ENCODE measurements at places on chromosomes 6 and 20.

DNA sequence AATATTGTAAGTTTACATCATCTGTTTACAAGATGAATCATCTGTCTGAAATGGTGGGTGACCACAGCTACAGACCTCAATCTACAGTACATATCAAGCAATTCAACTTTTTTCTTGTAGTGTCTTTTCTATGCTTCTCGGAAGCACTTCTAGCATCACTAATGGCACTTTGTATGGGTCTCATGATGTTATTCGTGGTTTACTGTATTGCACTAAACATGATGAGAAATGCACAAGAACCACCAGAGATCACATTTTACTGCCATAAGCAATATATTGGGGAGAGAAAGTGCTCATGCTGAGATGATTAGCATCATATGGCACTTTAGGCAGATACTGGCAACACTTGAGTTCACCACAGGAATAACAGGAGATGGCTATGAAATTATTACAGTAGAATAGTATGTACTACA lies 15.4 kb upstream of the BTBD3 start:
- peak; percentile 84 for DNase-seq

DNA sequence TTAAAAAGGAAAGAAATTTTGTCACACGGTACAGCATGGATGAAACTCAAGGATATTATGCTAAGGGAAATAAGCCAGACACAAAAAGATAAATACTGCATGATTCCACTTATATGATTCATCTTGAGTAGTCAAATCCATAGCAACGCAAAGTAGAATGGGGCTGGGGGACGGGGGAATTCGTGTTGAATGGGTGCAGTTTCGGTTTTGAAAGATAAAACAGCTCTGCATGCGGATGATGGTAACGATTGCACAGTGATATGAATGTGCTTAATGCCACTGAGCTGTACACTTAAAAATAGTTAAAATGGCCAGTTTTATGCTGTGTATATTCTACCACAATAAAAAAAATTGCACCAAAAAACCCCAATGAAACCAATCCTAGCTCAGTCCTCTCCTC lies 52.9 kb upstream of the SIRPA start:
- DNase-seq = no peak

DNA sequence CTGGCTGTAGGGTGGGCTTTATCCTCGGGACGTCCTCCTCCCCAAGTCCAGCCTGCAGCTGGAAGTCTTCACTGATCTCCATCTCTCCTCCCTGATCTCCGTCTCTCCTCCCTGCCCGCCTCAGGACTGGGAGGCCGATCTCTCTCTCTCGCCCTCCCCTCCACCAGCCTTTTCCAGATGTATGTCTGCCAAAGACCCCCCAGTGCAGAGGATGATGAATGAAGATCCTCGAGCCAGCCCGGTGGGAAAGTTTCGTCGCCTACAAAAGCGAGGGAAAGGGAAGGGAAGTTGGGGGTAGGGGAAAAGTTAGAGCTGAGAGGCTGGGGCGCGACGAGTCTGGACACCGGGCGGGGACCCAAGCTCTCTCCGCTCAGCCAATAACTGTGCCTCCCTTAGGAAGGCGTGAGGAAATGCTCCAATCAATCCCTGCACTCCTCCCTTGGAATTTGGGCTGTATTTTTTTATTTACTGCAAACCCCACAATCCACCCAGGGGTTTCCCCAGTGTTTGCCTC lies 595 bp upstream of the SRF start:
- DNase-seq = peak; percentile 87

DNA sequence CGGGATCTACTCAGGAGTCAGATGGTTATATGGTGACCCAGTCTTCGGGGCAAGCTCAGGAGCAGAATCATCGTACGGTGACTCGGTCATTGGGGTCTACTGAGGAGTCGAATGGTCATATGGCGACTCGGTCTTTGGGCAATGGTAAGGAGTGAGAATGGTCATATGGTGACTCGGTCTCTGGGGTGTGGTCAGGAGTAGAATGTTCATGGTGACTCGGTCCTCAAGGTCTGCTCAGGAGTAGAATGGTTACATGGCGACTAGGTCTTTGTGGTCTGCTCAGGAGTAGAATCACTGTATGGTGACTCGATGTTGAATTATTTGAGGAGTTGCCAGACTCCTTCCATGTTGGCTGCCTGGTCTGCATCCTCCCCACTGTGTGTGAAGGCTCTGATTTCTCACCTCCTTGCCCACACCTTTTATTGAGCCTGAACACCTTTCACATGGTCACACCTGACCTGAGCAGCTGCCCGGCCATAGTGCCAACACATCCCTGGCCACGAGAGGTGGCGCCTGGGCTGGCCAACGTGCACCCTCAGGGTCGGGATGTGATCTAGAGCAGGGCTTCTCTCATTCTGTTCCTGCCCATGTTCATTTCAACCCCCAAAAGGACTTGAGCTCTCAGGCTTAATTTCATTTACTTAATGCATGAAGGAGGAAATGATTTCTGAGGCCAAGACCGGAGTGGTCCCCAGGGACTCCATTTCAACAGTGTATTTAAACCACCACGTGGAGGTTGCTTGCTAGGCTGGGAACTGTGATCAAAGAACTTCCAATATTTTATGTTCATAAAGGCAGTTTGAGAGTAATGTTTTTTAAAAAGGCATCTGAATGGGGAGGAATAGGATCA lies 119.5 kb downstream of the PHACTR3 start:
- DNase-seq = peak; percentile 6

DNA sequence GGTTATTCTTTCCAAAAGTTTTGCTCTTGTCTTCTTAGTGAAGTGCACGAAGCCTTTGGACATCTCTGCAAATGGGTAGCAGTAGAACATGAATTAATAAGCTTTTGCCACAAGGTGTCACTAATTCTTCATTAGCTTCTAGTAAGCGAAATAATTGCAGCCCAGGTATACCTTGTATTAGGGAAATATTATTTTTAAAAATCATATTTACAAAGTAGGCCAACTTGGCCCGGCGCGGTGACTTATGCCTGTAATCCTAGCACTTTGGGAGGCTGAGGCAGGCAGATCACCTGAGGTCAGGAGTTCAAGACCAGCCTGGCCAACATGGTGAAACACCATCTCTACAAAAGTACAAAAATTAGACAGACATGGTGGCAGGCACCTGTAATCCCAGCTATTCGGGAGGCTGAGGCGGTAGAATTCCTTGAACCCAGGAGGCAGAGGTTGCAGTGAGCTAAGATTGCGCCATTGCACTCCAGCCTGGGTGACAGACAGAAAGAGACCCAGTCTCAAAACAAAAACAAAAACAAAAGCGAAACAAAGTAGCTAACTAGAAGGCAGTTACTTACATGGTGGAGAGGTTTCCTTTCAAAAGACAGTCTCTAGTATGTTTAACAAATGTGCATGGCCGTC lies 8.8 kb upstream of the RSPH3 start:
- peak; percentile 35 for DNase-seq

GRCh38 chr20:62741191-62741691 lies 32.6 kb downstream of the NTSR1 start:
- DNase-seq = no peak

DNA sequence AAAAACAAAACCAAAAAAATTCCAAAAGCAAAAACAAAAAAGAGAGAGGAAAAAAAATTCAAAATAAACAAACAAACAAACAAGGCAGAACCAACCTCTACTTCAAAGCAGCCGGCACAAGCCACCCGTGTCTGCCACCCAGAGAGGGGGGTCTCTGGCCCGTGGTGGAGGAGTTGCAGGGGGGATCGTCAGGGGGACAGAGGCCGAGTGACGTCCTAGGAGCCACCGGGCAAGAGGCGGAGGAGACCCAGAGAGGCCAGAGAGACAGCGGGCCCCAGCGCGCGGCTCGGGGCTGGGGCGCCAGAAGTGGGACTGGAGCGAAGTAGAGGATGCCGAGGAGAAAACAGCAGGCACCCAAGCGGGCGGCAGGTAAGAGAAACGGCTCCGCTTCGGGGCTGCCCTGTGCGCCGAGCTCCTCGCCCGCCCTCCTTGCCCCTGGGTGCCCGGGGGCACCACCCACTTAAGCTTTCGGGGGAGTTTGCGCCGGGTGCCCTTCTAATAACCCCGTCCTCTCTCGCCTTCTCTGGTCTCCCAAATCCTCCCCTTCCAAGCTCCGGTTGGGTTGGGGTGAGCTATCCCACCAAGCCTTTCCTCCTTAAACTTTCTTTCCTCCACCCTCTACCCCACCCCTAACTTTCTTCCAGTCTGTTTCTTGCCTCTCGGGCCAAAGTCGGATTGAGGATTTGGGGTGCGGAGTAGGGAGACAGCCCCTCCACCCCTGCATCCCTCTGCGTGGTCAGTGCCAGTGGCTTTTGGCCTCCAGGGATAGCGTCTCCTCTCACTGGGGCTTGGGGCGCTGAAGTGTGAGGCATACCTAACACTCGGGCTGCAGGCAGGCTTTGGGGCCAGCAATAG lies 1.0 kb downstream of the TSHZ2 start:
- peak; percentile 10 for DNase-seq

Measured in fibroblast of mammary gland (primary cell).